ENCODE measurements at places on chromosomes 16 and 17.

DNA sequence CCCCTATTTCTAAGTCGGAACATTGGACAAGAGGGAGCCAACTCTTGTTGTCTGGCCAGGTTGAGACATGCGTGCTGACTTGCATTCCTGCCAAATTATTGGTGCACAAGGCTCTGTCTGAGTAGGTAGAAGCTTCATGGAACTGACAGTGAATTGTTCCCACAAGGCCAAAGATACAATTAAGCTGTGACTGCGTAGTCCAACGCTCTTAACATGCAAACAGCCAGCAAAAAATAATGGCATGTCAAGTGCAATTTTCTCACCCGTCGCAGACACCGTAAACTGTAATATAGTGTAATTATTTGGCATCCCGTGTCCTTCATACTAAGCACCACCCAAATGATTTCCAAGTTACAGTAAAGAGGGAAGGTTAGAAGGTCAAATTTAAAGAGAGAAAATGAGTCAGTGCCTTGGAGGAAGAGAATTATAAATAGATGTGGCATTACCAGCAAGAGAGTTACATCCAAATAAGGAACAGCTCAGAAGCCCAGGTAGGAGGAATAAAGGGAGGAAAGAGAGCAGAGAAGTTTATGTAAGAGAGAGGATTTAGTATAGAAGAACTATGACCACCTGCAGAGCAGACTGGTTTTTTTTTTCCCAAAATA is 21.8 kb downstream of the CDH8 start:
- no peak for DNase-seq

GRCh38 chr17:61627658-61628057 is 36.6 kb upstream of the NACA2 start:
- DNase-seq = no peak

DNA sequence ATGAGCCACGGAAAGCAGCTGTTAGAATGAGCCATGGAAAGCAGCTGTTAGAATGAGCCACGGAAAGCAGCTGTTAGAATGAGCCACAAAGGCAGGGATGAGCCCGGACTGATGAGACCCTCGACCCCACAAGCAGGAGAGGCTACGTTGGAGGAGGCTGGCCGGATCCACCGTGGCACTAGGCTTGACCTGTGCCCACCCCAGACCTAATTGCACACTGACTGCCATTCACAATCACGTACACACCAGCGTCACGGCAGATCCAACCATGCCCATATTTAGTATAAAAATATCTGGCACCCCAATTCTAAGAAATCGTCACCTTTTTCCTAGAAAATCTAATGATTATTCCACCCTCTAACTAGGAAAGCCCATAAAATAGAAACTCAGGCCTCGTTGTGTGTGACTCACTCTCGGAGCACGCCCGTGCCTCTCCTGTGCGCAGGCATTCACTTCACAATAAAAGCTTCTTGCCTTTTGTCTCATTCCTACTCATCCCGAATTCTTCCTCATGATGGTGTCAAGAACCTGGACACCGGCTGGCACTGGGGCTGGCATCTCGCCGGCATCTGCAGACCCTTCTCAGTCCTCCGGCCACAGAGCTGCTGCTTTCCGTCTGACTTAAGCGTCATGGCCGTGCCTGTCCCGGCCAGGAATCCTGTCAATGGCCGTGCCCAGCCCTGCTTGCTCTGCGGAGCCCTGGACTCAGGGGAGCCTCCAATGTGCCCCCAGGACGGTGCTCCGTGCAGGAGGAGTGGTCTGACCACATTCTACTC is 5.5 kb upstream of the SECTM1 start:
- DNase-seq = no peak

DNA sequence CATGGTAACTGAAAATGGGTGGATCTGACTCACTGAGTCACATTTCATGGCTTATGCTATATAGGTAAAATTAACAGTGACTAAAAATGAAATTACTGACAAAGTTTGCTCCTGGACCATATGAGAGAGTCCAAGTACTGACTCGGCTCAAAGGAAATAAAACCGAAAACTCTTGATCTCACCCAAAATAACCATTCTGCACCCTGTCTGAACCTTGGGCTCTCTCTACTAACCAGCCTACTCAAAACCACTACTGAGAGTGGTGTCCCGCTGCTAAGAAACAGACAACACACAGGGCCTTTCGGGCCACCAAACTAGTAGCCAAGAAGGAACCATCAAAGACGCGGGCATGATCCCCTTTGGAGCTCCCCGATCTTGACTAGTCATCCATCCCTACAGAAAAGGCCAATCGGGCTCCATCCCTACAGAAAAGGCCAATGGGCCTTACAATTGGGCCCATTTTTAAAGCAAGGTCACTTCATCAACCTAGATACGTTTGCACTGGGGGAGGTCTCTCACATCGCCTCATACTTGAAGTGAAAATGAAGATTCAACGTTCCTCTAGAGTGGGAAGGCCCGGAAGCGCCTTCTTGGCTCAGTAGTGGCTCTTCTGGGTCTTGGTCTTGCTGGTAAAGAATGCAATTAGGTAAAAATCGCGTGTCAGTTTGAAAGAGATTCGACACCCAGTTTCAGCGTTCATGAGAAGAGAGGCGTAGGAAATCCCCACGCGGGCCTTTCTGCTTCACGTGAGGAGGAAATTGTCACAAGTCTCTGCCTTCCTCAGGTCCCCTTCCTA is 720 bp upstream of the ZPBP2 start:
- no peak for DNase-seq

GRCh38 chr17:65332375-65332774 is 195.2 kb downstream of the RGS9 start:
- DNase-seq = no peak

DNA sequence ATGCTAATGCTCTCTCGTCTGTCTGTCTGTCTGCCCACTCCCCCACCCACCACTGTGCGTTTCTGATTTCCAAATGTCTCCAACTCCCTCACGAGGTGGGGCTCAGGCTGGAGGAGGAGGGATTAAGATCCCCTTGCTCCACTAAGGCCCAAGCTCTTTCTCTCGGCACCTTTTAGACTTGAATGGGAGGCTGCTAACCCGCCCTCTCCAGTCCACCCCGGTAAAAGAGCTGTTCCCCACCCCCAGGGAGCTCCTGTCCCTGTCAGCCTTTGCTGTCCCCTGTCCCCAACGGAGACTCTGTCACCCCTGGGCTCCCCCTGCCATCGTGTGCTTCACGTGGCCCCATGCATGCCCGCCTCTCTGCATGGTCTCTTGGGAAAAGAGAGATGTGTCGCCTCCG is 68.5 kb upstream of the PLCG2 start:
- no peak for DNase-seq

DNA sequence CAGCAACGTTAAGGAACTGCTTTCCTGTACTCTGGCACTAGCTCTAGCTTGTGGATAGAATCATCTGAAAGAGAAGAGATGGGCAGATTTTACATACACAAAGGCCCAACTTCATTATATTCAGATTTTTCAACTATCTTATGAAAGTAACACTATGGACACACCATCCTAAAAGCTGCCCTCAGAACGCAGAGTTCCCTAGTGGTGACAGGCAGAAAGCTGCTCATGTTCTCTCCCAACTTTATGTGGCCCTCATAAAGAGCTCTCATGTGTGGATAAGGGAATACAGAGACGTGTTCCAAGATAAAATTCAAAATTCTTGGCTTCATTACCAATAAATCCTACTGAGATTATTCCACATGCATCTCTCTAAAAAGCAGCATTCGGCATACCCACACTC is 1.5 kb downstream of the CFAP20 start:
- DNase-seq = no peak

DNA sequence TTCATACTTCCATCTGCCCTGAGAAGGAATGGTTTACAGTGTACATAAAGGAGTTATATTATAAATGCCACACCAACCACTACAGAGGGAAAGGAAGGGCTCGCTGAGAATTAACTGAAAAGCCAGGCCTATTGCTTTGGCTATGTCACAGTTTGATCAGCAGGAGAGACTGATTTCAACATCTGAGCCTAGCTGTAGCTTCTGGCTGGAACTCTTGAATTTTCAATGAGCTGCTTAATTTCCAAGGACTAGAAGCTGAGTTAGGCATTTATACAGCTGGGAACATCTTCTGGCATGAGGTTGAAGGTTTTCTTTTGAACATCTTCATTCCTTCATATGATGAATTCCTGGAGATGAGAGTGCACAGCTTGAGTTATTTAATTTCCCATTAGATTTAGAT is 47.6 kb upstream of the GNAO1 start:
- no peak for DNase-seq

DNA sequence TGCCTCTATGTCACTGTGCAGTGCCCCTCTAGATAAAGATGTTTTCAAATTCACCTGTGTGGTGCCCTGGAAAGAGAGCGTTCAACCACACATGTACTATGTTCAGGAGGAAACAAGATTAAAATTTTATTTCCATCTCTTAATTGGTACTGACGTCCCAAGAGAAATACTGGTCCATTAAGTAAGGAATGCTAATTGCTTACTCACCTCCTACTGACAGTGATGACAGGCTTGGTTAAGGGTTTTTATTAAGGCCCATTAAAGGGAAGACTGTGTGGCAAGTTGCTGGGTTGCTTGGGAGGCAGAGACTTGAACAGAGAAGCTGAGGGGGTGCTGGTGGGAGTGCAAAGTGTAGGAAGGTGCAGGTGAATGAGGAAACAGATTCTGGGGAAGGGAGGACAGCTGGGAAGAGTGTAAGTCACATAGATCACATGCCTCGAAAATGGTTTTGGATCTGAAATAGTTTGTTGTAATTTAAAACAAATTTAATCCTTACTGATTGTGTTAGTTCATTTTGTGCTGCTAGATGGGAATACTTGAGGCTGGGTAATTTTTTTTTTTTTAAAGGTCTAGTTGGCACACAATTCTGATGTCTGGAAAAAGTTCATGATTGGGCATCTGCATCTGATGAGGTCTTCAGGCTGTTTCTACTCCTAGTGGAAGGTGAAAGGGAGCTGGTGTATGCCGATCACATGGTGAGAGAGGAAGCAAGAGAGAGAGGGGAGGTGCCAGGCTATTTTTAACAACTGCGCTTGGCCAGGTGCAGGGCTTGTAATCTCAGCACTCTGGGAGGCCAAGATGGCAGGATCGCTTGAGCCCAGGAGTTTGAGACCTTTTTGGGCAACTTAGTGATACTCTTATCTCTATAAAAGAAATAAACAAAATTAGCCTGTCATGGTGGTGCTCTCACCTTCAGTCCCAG is 140.5 kb downstream of the CACNG3 start:
- DNase-seq = no peak

GRCh38 chr16:48864055-48864454 is 254.1 kb upstream of the N4BP1 start:
- no peak for DNase-seq

DNA sequence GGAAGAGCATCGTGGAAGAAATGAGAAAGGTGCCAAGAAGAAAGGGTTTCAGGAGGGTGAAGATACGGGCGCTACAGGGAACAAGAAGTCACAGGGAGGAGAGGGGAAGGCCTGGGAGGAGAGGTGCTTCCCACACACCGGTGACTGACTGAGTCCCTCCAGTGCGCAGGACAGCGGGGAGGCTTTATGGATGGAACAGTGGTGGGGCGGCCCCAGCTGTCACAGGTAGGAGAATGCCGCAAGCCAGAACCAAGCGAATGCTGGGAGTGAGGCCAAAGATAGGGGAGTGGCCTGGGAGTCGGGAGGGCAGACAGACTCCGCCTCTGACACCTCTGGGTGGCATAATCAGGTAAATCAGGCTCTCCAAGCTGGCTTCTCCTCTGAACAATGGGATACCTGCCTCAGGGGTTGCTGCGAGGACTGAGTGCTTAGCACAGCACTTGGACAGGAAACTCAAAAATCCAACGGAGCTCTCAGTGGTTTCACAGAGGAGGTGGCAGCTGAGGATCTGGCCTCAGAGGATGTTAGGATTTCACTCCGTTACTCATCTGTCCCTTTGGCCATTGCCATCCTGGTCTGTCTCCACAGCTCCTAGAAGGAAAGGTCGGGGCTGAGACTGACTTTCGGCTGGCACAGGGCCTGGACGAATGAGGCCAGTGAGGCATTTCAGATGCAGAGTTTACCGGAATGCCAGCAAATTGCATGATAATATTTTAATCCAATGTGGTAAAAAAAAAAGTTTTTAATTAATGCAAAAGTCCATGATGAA is 717 bp upstream of the CNP start:
- DNase-seq = peak; percentile 29

GRCh38 chr16:83622010-83622409 is 185.8 kb upstream of the HSBP1 start:
- no peak for DNase-seq

- DNase-seq = no peak
These were observed 300.6 kb downstream of the SEC14L1 start for GRCh38 chr17:77441130-77441920.

GRCh38 chr16:368388-369158 is 1.8 kb downstream of the MRPL28 start:
- no peak for DNase-seq

- no peak for DNase-seq
These were observed 14.0 kb downstream of the ADGRG1 start for GRCh38 chr16:57642160-57643135.

Data from nucleus accumbens (tissue), 56 donors.